Left colon (tissue), 2 donors: ENCODE measurements at places on chromosomes 12 and 14.

DNA sequence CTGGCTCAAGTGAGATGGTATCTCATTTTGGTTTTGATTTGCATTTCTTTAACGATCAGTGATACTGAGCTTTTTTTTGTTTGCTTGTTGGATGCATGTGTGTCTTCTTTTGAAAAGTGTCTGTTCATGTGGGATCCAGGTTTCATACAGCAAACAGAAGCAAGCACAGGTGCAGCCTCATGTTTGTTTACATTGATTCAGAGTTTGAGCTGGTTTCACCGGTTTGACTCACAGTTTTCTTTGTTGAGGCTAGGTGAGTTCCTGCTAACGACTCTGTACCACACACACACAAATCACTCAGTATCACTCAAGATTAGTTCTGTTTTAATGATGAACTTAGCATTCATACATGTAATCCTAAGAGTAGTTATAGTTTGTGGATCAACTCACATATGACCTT lies 3.7 kb downstream of the OR10G2 start:
- DNase-seq = no peak

DNA sequence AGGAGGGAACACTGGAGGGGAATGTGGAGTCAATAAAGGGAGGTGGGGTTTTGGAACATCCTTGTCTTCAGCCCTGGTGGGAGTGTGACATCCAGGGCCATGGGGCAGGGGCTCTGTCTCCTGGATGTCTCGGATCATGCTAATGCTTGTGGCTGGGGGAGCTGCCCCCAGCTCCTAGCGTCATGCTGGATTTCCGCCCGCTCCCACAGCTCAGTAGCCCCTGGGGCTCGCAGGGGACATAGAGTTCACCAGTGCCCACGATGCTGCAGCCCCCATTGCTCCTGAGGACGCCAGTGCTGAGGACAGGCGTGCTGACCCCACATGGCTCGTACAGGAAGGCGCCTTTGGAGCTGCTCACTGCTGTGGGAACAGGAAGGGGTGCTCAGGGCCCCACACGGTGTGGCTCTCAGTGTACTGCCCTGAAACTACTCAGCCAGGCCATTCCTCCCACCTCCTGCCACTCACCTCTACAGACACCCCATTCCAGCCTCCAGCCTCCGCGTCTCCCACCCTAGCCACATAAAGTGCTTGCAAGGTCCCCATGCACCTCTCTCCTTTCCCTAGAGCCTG lies 9.5 kb upstream of the KRT84 start:
- DNase-seq = no peak

- DNase-seq = no peak
Observed at GRCh38 chr14:25522116-25522515, 472.2 kb upstream of the STXBP6 start.

GRCh38 chr14:55071870-55072640 lies 20.6 kb downstream of the MAPK1IP1L start:
- DNase-seq = no peak

DNA sequence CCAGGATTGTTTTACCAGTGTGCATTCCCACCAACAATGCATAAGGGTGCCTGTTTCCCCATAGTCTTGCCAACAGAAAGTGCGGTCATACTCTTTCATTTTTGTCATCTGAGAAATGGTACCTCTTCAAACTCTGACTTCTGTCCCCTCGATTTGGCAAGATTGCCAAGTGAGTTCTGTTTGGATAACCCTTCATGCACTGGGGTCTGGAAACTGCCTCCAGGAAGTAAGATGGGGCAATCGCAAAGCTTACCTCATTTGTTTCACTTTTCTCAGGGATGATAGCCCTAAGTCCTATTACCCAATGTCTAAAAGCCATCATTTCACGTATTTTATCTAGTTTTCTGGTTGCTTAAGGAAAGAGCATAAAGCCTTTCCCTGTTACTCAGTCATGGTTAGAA lies 28.6 kb upstream of the NR1H4 start:
- DNase-seq = no peak

DNA sequence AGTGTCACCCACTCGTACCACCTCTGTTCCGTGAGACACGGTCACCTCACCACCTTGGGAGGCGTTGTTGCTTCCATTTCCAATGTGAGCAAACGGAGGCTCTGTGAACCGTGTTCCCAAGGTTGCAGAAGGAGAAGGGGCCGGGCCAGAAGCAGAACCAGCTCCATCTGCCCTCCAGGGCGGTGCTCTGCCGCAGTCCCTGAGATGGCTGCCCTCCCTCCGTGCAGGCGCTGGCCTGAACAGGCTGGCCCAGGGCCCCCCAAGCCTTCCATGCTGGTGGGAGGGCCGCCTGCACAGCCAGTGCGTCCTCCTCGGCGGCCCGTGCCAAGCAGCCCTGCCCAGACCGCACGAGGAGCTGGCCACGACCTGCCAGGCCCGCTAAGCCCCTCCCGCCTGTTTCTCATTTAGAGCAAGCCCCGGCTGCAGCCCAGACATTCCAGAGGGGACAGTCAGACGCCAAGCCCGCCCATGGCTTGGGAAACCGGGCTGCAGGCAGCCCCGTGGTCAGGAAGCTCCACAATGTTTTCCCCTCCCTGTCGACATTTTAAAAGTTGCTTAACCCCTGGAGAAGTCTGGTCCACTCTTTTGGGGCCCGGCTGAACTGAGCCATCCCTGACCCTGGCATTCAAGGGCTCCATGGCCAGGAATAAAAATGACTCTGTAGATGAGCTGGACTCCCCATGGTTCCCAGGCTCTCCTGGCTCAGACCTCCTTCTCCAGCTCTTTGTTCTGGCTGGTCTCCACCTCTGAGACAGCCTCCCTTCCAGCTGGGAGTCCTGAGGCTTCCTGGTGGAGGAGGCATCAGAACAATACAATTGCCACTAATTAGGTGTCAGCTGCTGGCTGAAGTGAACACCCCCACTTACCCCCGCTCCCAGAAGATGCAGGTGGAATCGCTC lies 236.0 kb downstream of the BCL11B start:
- peak; percentile 60 for DNase-seq

DNA sequence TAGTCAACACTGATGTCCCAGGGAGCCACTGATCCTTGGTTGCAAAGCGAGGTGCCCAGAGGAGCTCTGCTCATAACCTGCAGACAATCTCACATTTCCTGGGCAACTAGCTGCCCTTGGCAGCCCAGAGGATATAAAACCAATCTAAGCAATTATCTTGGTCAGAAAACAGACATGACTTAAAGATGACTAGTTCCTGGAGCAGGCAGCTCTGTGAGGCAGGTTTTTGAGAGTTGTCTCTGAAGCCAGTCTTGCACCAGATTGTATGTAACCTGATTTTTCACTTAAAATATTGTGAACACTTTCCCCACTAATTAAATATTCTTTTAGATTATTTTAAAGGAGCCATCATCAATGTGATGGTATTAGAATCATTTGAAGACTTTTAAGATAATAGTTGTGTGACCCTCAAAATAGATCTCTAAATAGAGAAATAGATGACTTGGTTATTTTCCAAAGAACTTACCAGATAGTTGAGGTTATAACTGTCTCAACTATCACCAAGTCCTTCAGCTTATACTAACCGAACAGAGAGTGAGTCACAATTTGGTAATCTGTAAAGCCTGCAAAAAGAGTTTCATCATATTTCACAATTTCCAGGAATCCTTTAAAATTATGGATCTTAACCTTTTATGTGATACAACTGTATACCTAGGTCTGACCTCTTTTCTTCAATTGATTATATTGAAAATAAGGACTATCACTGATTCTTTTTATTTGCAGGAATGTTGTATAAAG lies 75.9 kb downstream of the LIN7A start:
- DNase-seq = no peak

- no peak for DNase-seq
Observed at GRCh38 chr12:71556875-71557274, 106.8 kb downstream of the ZFC3H1 start.

DNA sequence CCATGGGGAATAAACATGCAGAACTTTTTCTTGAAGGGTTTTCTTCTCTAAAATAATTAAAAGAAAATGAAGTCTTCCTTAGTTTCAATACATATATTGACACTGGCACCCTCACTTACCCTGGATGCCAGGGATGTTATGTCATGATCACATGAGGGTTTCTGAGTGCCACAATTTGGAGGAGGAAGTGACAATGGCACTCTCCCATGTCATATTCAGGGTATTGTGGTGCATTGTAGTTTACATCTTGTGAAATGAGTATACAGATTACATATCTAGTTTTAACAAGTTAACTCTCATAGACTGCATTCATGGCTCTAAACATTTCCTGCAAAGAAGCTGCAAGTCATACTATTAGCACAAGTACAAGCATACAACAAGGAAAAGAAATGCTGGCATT lies 37.7 kb downstream of the CCDC177 start:
- DNase-seq = no peak

DNA sequence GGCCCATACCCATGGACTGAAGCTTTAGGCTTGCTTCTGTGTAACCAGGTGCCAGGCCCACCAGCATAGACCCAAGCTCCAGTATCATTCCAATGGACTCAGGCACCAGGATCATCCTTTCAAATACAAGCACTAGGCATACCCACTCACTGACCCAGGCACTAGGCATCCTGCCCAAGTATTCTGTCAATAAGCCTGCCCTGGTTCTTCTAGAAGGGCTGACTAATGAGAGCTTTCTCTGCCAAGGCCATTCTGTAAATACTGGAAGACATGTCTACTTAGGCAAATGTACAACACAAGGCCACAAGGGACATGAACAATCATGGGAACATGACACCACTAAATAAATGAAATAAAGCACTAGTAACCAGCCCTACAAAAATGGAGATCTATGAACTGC lies 352.2 kb downstream of the FSCB start:
- no peak for DNase-seq

- no peak for DNase-seq
Observed at GRCh38 chr12:22518060-22518719, 26.2 kb downstream of the C2CD5 start.

- no peak for DNase-seq
Observed at GRCh38 chr12:57717846-57718640, 20.5 kb downstream of the AGAP2 start.

DNA sequence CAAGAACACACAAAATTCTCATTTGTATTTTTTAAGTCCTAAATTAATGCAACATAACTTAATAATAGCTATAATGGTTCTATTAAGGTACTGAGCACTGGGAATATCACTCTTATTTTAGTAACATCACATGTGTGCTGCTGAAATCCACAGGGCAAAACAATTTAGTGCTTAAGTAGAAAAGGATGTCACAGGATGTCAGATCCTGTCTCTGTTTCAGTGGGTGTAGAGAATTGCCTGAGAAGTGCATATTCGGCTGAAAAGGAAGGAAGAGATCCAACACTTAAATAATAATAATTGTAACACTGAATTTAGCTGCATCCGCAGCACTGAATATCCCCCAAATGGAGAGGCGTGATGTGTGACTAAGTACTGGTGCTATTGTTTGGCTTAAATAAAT lies 8.6 kb downstream of the LDHB start:
- no peak for DNase-seq
